ENCODE measurements at places on chromosomes 4 and X.

- DNase-seq, result no peak
Observed at GRCh38 chr4:105059337-105059736, 87.3 kb upstream of the TET2 start.

GRCh38 chr4:72966652-72967051 lies 102.9 kb downstream of the COX18 start:
- no peak for DNase-seq

DNA sequence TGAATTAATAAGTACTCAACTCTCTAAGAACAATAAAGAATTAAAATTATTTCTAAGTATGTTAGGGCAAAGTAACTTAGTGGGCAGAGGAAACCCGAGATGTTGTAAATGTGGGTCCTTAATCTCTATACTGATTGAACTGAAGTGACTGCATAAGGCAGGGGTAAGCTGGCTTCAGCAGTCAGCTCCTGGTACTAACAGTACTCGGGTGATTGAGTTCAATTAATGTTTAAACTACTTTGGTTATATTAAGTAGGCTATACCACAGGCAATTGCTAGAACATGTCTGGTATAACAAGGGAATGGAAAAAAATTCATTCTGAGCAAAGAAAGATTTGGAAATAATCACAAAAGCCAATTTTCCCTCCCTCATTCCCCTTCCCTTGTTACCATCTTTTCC lies 90.7 kb downstream of the LNX1 start:
- DNase-seq, result no peak

DNA sequence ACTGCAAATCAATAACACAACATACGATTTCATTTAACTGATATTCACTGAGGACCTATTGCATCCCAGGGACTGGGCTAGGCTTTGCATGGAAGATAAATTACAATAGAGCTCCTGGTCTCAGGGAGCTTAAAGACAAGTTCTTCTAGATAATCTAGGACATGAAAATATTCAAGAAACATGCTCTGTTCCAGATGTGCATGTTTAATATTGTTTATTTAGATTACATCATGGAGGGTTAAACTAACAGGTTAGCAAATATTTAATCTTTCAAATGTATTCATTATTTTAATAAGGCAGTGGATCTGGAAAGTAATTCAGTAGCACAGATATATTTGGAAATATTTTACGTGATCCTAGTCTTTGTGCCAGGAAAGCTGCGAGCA lies 2430.3 kb downstream of the PCDH7 start:
- DNase-seq, result no peak

DNA sequence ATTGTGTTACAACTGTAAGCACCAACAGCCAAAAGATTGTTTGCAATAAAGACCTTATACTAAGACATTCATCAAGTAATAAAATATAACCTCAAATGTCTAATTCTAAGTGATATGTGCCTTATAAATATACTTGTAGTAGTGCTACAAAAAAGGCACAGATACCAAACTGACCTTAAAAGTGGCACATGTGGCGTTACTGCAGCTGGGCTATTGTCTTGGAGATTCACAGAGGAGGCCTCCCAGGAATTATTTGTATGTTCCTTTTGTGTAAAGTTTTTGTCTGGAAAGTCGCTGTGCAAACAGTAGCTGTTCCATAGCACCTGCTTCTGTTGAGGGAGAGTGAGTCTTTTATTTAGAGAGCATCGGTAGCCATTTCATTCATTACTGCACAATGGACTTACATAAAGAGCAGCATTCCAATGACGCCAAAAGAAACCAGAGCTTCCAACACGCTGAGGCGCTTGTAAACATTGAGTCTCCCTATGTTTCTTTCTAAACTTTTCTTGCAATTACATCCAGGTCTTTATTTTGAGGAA lies 143.7 kb downstream of the RPA4 start:
- peak; percentile 92 for DNase-seq

- no peak for DNase-seq
Observed at GRCh38 chr4:134812611-134813010, 611.0 kb upstream of the PABPC4L start.

DNA sequence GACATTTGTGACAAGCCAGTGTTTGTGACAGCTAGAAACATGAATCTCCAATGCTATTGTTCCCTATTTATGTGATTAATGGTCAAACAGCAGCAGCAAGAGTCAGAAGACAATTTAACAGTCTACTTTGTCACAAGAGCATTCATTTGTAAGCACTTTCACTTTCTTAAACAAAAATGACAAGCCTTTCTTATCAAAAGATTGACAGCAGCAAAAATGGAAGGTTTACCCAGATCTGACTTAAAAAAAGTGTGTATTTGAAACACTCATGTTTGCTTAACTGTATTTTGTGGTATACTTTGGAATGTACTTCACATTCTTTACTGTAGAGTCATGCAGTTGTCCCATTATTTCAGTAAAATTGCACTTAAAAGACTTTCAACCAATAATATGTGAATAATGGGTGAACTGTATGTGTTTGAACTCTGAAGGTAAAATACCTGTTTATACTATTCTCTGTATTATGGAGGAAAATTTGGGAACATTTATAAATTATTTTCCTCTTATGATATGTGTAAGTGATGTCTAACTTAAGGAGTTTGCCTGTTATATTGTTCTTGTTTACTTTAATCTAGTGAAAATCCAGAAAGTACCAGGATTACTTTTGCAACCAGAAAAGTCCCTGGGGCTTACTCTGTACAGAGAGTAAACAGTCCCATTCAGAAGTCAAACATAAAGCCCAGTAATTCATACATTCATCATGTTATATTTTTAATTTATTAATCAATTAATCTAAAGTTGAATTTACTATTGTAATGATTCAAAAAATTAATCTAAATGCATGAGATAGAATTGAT lies 314.9 kb upstream of the TRAM1L1 start:
- DNase-seq, result no peak

GRCh38 chr4:8171266-8171665 lies 12.7 kb upstream of the ABLIM2 start:
- DNase-seq, result no peak

DNA sequence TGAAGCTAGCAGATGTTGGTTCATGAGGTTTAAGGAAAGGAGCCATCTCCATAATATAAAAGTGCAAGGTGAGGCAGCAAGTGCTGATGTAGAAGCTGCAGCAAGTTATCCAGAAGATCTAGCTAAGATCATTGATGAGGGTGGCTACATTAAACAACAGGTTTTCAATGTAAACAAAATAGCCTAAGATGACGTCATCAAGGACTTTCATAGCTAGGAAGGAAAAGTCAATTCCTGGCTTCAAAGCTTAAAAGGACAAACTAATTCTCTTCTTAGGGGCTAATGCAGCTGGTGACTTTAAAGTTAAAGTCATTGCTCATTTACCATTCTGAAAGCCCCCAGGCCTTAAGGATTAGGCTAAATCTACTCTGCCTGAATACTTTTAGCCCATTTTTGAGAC lies 141.9 kb downstream of the MID1IP1 start:
- no peak for DNase-seq

- DNase-seq, result no peak
Observed at GRCh38 chrX:44440006-44440405, 96.5 kb upstream of the EFHC2 start.

GRCh38 chr4:48753159-48753558 lies 26.9 kb downstream of the FRYL start:
- no peak for DNase-seq

- peak; percentile 39 for DNase-seq
Observed at GRCh38 chrX:40145923-40146261, 48.1 kb upstream of the BCOR start.

DNA sequence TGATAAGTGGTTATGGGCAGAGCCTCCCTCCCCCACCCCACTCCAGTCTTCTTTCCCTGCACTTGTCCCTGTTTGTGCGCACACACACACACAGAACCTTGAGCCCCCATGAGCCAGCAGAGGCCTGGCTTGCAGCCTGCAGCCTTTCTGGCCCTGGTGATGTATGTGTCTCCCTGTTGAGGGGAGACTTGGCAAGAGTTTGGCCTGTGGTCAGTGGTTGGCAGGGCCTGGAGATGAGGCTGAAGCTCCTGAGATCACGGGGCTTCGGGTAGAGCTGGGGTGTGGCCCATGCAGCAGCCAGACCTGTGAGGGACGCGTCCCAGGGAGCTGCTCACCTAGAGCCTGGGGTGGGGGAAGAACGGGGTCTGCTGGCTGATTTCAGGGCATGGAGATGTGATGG lies 2.3 kb downstream of the GPR173 start:
- no peak for DNase-seq

- DNase-seq, result no peak
Observed at GRCh38 chrX:698206-698605, 67.6 kb downstream of the SHOX start.

DNA sequence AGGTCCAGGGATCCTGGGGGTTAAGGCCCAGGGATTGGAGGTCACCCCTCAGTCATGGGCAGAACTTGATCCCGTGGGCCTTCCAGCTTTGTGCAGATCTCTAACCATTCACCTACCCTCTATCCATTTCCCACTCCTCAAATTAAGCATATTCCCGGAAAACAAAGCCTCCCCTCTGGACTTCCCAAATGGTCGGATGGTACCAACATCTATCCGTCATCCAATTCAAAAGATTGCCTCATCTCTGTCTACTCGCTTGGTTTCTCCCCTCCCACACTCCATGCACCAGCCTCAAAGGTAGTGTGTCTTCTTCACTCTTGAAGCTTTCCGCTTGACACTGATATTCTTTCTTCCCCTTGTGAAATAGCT lies 473 bp upstream of the BCLAF3 start:
- DNase-seq, result no peak

DNA sequence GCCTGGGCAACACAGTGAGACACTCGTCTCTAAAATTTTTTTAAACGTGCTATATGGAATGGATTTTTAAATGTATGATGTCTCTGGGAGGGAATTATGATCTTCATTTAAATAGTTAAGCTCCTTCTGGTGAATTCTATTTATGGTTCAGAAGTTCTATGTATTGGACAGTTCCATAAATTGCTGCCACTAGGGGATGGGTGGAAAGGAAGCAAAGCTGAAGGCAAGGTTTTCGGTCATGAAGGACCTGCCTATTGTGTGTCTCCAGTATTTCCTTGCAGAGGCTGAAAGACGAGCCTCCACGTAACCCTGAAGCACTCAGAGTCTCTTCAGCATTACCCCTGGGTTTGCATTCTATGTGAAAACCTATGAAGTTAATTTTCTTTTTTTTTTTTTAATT lies 451.5 kb upstream of the FAT1 start:
- DNase-seq, result no peak

- DNase-seq, result peak; percentile 58
Observed at GRCh38 chr4:155667222-155667567, 547 bp downstream of the GUCY1A1 start.

DNA sequence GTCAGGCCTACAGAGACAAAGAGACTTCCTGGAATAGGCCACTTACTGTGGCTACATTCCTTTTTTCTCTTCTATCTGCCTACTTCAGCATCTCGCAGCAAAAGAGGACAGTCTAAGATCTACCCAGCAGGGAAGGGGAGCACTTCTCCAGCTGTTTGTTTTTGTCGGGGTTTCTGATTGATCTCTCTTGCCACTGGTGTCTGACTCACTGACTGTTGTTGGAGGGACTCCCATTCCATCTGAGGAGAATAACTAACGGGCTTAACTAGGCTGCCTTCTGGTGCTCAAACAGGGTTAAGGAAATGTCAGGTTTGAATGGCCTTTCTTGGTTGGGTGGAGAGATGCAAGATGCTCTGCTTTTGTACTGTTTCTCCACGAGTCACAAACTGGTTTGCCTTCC lies 100.2 kb upstream of the TMEM164 start:
- no peak for DNase-seq

GRCh38 chr4:1748465-1748995 lies 27.2 kb downstream of the TACC3 start:
- DNase-seq, result peak; percentile 92

- DNase-seq, result no peak
Observed at GRCh38 chrX:18961686-18962085, 22.2 kb downstream of the PHKA2 start.

GRCh38 chrX:489820-490219 lies 103.1 kb upstream of the PPP2R3B start:
- no peak for DNase-seq

GRCh38 chrX:111376897-111377578 lies 35.0 kb downstream of the DCX start:
- DNase-seq, result peak; percentile 76

DNA sequence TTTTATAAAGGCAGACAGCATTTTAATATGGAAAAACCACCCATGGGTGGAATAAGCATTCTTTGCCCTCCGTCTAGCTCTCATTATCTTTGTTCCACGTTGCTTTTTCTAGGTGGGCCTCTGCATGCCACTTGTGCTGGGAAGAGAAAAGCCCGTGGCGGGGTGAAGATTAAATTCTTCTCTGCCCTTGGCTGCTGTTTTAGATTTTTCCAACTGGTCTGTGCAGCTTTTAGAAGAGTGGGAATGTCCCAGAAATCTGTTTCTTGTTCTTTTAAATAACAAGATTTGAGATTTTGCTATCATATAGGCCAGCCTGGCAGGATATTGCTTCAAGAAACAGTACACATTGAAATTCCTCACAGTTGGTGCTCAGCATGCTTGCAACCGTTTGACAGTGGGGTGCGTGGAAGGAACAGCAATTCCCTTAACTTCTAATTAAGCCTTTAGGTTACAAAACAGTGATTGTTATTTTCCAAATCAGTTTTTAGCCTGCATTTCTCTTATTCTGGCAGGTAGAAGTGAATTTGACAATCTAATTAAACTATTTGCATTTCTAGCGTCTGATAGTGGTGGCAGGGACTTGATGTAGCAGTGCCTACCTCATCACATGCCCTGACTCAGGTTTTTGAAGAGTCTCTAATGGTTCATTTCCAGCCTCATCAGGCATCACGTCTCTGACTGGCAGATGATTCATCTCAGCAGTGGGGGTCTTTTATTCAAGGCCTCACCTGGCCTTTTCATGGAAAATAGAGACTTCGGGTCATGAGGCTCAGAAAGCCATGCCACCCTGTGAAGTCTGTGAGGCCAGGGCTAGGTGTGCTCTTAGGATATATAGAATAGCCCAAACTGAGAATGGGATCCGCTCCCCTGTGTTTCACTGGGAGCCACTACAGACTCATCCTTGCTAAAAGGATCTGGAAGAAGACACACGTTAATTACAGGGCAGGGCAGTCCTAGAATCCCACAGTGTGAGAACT lies 50.8 kb downstream of the PPEF1 start:
- DNase-seq, result peak; percentile 4

- DNase-seq, result no peak
Observed at GRCh38 chrX:119503484-119503861, 35.2 kb downstream of the SLC25A5 start.

DNA sequence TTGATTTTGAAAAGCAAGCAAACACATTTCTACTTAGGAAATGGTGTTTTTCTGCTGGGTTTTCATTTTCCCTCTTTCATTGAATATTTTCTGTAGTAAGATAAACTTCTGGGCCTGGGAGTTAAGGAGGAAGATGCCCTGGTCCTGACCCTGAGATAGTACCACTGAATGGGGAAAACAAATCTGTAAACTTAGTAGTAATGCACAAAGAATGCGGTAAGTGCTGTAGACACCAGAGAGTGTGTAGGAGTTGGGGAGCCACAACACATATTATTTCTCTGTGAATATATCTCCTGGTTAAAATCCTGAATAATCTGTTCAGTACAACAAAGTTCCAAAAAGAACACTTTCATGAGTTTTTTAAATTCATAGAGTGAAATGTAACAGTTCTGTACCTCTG lies 178.3 kb downstream of the MAPK10 start:
- DNase-seq, result no peak

Data from neural progenitor cell (in vitro differentiated cells).